Esophagus squamous epithelium (tissue), 5 donors: ENCODE measurements at places on chromosomes 7 and 10.

- no peak for DNase-seq
These were observed 33.2 kb upstream of the CABCOCO1 start for GRCh38 chr10:61629576-61629975.

GRCh38 chr7:89845952-89846351, 308.3 kb upstream of the STEAP1 start:
- DNase-seq, result no peak

GRCh38 chr7:33792041-33792440, 113.3 kb upstream of the BMPER start:
- DNase-seq, result no peak

DNA sequence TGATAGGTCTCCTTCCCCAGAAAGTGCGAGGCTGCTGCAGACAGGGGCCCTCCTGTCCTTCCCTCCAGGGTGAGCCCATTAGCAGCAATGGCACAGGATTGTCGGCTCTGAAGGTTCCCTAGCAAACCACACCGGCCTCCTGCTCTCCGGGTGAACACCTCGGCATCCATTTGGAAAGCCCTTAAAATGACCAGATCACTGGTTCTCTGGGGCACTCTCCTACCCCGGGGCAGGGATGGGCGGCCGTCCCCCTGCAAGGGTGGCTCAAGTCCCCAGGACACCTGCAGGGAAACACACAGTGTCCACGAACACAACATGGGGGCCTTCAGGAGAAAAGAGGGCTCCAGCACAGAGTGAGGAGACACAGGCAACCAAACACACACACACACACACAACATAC, 459.1 kb downstream of the PTPRN2 start:
- no peak for DNase-seq

DNA sequence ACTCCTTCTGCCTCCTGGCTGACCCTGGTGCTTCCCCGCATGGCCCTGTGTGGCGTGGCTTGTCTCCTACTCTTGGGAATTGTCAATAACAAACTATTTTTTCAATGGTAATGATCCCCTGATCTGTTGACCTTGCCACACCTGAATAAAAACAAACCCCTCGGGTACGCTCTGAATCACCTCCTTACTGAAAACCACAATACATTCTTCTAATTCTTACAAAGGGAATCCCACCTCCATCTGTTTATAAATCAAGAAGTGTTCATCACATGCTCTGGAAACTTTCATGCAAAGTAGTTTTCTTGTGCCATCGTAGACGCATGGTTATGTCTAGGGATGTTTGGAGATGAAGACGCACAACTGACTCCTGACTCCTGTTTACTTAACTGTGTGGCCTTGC, 245.8 kb downstream of the FRMD4A start:
- no peak for DNase-seq

GRCh38 chr10:104580321-104580720, 60.8 kb upstream of the SORCS3 start:
- DNase-seq, result no peak

DNA sequence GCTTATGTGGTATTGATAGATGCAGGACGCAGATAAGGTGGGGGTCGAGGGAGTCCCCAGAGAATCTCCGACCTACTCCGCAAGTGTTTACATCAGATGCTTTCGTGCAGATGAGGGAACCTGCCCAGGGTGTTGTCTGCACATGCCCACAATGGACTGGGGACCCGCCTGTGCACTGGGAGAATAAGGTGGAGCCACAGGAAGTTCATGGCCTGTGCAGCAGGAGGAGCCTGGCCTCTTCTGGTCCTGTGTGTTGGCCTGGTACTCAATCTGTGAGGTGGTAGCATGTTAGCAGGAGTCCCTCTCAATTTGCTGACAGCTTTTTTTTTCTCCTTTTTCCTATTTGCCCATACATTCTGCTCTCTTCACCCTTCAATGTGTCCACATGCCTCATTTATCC, 54.1 kb upstream of the AKR1C1 start:
- DNase-seq, result no peak

DNA sequence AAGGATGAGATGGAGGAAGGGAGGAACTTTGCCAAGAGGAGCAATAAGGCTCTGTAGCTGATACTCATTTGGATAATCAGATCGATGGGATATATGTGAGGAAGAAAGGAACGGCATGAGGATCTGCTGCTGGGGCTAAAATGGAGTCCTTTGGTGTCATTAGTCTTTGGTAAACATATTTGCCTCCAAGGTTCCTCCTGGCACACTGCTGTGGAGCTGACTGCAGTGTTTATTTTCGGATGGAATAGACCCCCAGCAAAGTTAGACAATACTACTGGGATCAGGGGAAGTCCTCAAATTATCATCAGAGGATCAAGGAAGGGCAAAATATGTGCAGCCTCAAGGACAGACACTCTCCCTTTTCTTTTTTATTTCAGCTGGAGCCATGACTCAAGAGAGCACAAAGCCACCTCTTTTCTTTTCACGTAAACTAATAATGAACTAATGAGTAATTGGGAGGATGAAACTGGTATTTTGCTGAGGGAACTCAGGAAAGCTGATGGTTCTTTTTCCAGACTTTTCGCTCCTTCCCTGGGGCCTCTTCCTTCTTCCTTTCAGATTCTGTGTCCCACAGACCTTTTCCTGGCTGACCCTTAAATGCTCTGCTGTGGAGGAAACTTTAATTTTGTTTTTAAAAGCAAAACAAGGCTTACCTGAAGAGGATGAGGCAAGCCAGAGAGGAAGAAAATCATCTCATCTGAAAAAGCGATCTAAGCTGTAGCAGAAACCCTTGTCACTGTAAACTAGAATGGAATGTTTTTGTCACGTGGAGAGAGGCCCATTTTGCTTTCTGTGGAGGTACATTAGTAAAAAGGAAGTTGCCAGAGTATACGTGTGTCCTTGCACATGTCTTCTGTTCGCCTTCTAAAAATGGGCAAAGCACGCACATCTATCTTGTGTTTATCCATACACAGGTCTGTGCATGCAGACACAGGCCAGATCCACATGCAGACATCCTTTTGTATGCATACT, 33.3 kb downstream of the LRMDA start:
- DNase-seq, result no peak

GRCh38 chr7:144936314-144936713, 100.5 kb upstream of the TPK1 start:
- DNase-seq, result no peak

- DNase-seq, result no peak
These were observed 209.8 kb upstream of the POM121L12 start for GRCh38 chr7:52825611-52826010.

GRCh38 chr7:13144673-13145072, 457.2 kb downstream of the ARL4A start:
- DNase-seq, result no peak

GRCh38 chr10:32307609-32308008, 39.3 kb downstream of the EPC1 start:
- no peak for DNase-seq

- DNase-seq, result no peak
These were observed 545 bp upstream of the AKR1E2 start for GRCh38 chr10:4825456-4825867.

DNA sequence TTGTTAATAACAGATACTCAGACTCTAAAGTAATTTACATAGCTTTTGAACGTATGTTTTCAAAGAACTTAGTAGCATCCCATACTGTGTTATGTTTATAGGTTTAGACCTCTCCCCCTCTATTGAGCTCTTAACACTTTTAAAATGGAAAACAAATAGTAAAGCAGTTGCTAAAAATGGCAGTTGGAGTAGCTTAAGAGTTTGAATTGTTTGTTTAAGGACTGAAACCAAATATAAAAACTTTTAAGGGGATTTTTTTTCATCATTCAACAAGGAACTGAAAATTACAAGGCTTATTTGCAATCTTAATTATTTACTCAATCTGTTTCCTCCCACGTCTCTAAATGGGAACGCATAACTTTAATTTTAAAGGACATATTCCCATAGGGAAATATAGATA, 1.6 kb upstream of the SPAG6 start:
- no peak for DNase-seq

DNA sequence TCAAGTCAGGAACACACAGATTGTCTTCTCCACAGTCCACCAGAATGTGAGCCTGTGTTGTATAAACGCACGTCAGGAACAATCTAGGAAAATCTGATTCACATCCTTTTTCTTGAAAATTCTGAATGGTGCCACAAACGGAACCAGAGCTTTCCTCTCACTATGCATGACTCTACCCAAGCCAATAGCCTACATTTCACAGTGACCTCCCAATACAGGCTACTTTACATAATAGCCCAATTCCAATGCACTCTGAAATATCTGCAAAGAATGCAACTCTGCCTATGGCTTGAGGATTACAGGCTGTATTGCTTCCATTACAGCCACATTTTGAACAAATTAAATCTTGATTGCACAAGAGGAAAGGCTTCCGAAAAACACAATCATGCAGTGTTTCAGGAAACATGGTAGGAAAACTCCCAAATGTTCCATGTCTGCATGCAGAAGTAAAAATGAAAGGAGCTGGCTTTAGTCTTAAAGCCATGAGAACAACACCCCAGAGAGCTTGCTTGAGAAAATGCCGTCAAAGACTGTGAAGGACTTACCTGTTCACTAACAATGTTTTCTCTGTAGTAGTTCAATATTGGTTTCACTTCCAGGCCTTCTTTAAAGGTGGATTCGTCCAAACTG, 113.9 kb downstream of the ITGA8 start:
- DNase-seq, result no peak

DNA sequence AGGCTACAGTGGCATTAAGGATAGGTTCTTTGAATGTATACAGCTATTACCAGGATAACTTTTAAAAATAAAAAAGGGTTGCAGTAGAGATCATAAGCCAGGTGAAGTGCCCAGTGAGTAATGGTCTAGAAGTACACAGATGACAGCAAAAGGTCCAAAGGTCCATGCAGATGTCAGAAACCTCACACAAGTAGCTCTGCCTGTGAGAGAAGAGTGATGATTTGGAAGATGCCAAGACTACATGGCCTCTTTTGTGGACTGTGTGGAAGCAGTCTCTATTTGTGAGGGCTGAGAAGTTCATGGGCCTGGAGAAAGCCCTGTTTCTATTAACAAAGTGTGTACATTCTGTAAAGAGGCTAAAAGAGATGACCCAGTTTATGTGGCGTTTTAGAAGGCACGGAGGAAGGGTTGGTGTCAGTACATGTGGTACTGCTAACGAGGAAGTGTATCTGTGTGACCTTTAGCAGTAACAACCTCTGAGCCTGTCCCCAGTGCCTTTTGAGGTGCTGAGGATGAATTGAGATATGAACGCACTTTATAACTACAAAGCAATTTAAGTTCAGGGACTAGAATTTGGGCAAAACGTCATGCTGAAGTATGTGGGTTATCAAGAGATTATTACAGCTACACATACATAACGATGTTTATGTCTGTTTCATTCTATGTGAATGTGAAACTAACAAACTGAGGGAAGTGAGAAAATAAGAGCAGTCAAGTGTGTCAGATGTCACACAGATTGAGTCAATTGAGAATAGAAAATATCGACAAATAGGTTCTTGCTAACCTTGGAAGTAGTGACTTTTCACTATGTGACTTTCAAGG, 7.6 kb downstream of the CYCS start:
- DNase-seq, result no peak

DNA sequence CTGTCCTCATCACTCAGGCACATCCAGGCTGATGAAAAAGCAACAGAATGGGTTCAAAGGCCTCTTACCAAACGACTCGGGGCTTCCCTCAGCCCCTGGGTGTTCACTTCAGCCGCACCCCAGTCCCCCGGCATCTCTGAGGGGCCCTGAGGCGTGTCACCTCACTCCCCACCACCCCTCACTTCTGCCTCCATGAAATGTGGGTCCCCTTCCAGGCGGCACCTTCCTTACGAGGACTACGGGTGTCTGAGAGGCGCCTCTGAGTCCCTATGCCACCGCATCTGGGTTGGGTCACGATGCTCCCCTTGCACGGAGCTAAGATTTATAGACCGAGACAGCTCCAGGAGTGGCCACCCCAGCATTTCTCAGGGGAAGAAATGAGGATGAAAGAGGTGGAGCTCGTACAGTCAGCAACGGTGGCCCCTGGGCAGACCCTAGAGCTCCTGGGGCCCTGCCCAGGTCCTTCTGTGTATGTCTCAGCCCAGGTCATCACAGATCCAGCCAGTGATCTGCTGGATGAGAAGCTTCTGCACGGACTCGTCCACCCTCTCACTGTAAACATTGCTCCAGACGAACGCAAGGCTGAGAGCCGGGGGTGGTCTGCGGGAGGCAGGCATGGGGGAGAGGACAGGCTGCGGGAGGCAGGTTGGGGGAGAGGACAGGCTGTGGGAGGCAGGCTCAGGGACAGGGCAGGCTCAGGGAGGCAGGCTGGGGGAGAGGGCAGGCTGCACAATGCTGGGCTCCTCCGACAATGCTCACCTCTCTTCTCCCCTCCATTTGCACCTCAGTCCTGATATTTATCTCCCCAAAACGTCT, 408.2 kb downstream of the DNAJB6 start:
- no peak for DNase-seq

GRCh38 chr10:86733260-86733671, 23.2 kb upstream of the BMPR1A start:
- DNase-seq, result no peak

DNA sequence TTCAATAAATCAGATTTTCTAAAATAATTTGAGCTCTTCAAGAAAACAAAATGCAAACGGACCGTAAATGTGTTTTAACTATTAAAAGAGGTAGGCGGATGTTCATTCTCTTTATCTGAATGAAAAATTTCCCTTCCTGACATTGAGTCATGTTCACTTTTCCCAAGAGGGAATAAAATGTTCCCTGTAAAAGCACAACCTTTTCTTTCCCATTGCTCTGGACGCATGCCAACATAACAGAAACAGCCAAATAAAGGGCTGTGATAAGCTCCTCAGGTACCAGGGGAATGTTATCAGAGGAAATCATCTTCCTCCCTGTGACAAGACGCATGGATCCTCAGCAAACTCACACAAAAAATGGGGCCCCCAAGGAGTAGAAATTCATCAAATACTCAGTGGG, 251.8 kb downstream of the MTERF1 start:
- DNase-seq, result no peak

- no peak for DNase-seq
These were observed 61.0 kb upstream of the NFE2L3 start for GRCh38 chr7:26090927-26091519.

- DNase-seq, result no peak
These were observed 65.1 kb downstream of the IGF2BP3 start for GRCh38 chr7:23405240-23405618.

DNA sequence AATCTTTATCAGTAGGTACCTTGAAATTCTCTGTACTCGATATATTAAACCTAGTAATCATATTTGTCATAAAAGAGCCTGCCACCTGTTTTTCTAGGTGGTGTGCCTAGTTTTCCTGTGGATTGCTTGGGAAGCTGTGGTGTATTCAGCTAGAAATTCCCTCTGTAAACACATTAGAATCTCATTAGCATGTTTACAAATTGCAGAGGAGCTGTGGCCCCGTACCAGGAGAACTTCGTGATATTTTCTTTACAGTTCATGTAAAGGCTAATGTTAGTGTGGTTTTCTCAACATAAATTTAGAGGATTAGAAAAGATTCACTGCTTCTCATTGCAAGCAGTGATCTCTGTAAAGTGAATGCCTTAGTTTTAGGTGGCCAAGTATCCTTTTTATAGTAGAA, 144.7 kb downstream of the CCSER2 start:
- no peak for DNase-seq

- no peak for DNase-seq
These were observed 191.4 kb downstream of the FAM107B start for GRCh38 chr10:14583252-14583651.

GRCh38 chr10:129771991-129772431, 192.1 kb downstream of the EBF3 start:
- DNase-seq, result no peak
